H1 (cell line): ENCODE measurements at places on chromosomes 6 and 20. TPM values are rescaled to one million over a fixed set of nuclear protein-coding genes. Genes with fewer than 3 reads are reported as not detected.

- DNase-seq = no peak
These were observed 140.7 kb upstream of the FLRT3 start for GRCh38 chr20:14478126-14478525.

- DNase-seq = no peak
These were observed 172.6 kb upstream of the KCNG1 start for GRCh38 chr20:51195419-51195901.

DNA sequence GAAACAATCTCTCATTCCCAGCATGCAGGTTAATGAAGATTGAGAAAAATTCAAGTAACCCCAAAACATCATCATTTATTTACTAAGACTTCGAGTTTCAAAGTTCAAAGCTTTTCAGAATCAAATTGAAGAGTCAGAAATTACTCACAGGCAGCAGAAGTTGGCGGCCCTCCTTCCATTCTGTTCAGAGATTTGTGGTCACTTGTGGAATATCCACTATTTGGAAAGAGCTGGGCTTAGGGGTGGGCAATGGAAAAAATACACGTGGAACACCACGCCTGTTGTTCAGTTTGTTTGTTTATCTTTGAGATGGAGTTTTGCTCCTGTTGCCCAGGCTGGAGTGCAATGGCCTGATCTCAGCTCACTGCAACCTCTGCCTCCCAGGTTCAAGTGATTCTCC lies 108.6 kb upstream of the NAA20 start:
- DNase-seq = no peak

The SIRPG gene
- 0.03 and 0.08 TPM in 2 replicates for polyA plus RNA-seq

GRCh38 chr20:1870323-1870722 lies 24.9 kb upstream of the SIRPA start:
- no peak for DNase-seq
